ENCODE measurements at places on chromosomes 5 and 9. TPM values are rescaled to one million over a fixed set of nuclear protein-coding genes. Genes with fewer than 3 reads are reported as not detected.
A peak's percentile ranks its signal among the peaks of the same experiment; 100 is the strongest.

SPATA6L gene
- 3.4 TPM for polyA plus RNA-seq

DNA sequence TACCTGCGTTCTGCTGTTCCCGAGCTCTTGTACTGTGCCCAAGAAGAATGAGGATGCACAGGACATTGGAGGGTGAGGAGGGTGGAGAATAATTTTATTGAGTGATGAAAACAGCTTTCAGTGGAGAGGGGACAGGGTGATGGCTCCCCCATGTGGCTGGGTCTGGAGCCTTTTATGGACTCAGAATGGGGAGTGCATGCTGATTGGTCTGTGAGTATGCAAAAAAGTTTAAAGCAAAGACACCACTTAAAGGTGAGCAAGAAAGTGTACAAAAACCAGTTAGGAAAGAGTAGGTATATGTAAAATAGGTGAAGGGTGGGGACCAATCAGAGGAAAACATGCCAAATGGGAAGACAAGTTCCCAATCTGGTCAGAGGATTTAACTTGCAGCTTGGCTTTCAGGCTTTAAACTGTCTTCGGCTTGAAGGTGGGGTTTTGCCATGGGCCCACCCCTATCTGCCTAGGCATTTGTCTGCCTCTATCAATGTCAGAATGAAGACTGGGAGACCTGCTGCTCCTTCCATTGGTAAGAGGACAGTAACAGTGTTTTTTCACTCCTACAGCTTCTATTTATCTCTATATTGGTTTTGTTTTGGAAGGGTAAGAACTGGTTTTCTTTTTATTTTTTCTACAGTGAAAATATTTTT is 118.0 kb upstream of the RAI14 start:
- DNase-seq = no peak
- no peaks in the 10 kb centered on the region for H3K4me1 ChIP-seq
- no peaks in the 10 kb centered on the region for H3K27me3 ChIP-seq

GRCh38 chr9:2107906-2108451 is 92.8 kb downstream of the SMARCA2 start:
- no peak overlapping the region for H3K27ac ChIP-seq
- H3K4me3 ChIP-seq = no peak overlapping the region
- H3K27me3 ChIP-seq = no peaks in the 10 kb centered on the region
- H3K4me1 ChIP-seq = no peaks in the 10 kb centered on the region

DNA sequence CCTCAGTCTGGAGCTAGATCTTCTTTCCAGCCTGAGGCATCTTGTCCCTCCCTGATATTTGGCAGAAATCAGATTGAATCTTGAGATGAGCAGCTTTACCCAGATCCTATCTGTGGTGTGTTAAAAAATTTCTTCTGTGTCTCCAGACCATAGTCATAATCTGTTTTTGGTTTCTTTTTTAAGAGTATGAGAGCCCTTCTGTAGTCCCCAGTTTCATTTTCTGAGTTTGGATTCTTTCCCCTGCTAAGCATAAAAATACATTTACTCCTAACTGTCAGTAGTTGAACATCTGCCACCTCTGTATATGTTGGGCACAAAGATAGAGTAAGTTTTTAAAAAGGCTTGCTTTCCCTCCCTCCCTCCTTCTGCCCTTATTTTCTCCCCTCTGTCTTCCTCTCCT is 137.7 kb downstream of the CNTLN start:
- no peaks in the 10 kb centered on the region for H3K4me1 ChIP-seq
- H3K27me3 ChIP-seq = no peaks in the 10 kb centered on the region
- H3K27ac ChIP-seq = no peak overlapping the region
- no peaks in the 10 kb centered on the region for H3K36me3 ChIP-seq
- no peak overlapping the region for H3K4me3 ChIP-seq

DNA sequence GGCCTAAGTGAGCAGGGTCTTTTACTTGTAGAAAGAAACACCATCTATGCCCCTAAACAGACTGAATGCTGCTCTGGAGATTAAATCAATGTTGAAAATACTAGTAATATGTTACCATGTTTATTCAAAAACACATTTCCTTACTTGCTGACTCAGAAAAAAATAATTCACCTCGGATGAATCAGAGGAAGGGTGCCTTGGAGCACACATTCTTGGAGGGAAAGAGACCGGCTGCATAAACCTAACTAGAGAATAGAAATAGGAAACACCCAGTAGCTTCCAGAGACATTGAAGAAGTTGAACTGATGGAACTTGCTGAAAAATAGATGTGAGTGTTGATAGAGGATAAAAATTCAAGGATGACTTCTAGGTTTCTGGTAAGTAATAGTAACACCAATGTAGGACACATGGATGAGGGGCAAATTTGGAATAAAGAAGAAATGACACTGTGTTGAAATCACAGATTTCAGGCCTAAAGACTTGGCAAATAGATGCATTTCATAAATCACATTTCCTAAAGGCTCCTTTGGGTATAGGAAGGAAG is 76.9 kb upstream of the MINAR2 start:
- H3K27ac ChIP-seq = no peak overlapping the region
- no peaks in the 10 kb centered on the region for H3K36me3 ChIP-seq
- no peaks in the 10 kb centered on the region for H3K27me3 ChIP-seq
- H3K4me1 ChIP-seq = no peaks in the 10 kb centered on the region
- no peak for DNase-seq
- H3K4me3 ChIP-seq = no peak overlapping the region

DNA sequence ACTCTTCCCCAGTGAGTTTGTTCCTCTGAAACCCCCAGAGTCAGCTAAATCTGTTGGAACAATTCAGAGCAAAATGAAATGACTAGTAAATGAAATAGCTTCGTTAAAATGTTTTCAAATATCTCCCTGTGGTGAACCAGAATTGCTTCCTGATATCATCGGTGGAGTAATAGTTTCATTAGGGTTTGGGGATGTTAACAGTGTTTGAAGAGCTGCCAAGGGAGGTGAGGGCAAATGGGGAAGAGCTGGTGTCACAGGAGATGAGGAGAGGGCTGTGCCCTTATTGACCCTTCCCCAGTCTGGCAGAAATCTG is 4.3 kb upstream of the C7 start:
- no peaks in the 10 kb centered on the region for H3K27me3 ChIP-seq
- peaks cover 5% of the 10 kb centered on the region for H3K4me1 ChIP-seq
- H3K27ac ChIP-seq = no peak overlapping the region

SLC34A3 gene
- 0.81 TPM for polyA plus RNA-seq

GRCh38 chr5:7501061-7501460 is 105.1 kb downstream of the ADCY2 start:
- no peak for DNase-seq
- H3K36me3 ChIP-seq = no peaks in the 10 kb centered on the region
- H3K4me3 ChIP-seq = no peak overlapping the region
- no peaks in the 10 kb centered on the region for H3K27me3 ChIP-seq
- no peaks in the 10 kb centered on the region for H3K4me1 ChIP-seq

SLC36A2 gene
- polyA plus RNA-seq = not detected

SLCO6A1 gene
- polyA plus RNA-seq = not detected

RORB gene
- polyA plus RNA-seq = 0.01 TPM

GRCh38 chr9:38227061-38227540 is 158.1 kb upstream of the SHB start:
- H3K27me3 ChIP-seq = peaks cover 3% of the 10 kb centered on the region
- DNase-seq = peak; percentile 67
- H3K4me3 ChIP-seq = no peak overlapping the region

- H3K4me1 ChIP-seq = no peaks in the 10 kb centered on the region
- no peak overlapping the region for H3K4me3 ChIP-seq
- DNase-seq = no peak
Measured at GRCh38 chr9:21443849-21444625, 3.8 kb downstream of the IFNA1 start.

SPINK6 gene
- not detected for polyA plus RNA-seq
